ENCODE measurements at places on chromosomes 6 and 20.

- DNase-seq, result no peak
These were observed 107.2 kb upstream of the SIRPA start for GRCh38 chr20:1788044-1788443.

- DNase-seq, result no peak
These were observed 84.4 kb upstream of the SCAF8 start for GRCh38 chr6:154648888-154649205.

DNA sequence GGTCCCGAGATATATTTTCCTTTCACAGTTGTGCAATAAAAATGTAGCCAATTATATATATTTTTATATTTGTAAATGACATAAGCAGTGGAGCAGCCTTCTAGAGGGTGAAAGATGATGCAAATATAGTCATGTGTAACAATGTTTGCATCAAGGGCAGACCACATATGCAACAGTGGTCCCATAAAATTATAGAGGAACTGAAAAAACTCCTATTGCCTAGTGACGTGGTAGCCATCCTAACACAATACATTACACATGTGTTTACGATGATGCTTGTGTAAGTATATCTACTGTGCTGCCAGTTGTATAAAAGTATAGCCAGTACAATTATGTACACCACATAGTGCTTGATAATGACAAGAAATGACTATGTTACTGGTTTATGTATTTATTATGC, 162.8 kb downstream of the ZFAND3 start:
- no peak for DNase-seq

DNA sequence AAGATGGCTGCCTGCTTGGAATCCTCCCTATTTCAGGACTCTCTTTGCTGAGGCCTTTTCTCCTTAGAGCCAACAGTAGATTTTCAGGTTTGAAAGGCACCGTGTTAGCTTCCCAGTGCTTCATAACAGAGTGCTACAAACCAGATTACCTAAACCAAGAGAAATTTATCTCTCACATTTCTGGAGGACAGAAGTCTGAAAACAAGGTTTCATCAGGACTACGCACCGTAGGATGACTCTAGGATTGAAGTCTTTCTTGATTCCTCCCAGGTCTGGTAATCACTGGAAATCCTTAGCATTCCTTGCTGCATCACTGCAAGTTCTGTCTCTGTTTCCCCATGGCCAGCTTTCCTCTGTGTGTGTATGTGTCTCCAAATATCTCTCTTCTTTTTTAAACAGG, 508.4 kb upstream of the GJE1 start:
- DNase-seq, result no peak

- no peak for DNase-seq
These were observed 545.1 kb upstream of the GJE1 start for GRCh38 chr6:141587482-141588266.

- no peak for DNase-seq
These were observed 104.7 kb downstream of the JARID2 start for GRCh38 chr6:15350386-15351083.

DNA sequence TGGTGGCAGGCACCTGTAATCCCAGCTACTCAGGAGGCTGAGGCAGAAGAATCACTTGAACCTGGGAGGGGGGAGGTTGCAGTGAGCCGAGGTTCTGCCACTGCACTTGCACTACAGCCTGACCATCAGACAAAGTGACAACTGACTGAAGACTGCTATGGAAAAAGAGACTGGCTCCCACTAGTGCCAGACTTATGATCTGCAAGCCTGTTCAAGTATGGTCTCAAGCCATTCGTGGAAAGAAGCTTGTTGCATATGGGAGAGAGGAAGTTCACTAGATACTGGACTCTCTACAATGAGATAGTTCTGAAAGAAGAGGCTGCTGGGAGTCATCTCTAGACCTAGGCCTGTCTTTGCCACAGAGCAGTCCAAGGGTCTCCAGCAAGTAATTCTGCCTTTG, 26.7 kb downstream of the MDN1 start:
- no peak for DNase-seq

GRCh38 chr6:25165800-25166199, 113.4 kb upstream of the CARMIL1 start:
- no peak for DNase-seq

DNA sequence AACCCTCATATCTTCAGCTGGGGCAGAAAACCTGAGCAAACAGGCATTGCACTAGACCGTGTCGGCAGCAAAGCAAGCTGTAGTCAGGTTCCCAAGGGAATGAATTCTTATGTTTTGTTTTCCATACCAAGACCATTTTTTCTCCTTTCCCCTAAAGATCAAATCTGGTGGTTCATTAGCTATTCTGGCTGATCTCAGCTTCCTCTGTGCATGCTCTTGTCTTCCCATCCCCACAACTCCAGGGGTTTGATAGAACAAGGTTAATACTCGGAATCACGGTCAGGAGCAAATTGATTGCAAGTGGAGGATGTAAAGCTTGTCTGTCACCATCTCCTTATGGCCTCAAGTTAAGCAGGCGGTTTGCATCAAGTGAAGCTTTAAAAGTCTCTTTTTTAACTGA, 778.8 kb downstream of the KIF16B start:
- DNase-seq, result no peak

GRCh38 chr20:37774156-37774555, 80.3 kb downstream of the CTNNBL1 start:
- no peak for DNase-seq

DNA sequence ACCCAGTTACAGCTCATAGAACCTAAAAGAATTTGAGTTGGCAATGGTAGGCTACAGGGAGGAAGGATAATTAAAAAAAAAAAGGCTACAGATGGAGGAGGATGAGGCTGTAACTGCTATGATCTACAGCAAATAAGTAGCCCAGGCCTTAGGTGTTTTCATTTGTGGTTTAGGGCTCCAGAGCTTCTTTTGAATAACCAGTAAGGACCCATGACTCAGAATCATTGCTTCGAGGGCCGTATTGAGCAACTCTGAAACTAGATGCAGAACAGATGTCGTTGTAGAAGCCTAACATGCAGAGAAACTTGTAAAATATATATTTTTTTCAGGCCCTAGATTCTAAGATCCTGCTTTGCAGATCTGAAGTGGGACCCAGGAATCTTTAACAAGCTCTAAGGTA, 19.0 kb upstream of the ASIP start:
- no peak for DNase-seq

DNA sequence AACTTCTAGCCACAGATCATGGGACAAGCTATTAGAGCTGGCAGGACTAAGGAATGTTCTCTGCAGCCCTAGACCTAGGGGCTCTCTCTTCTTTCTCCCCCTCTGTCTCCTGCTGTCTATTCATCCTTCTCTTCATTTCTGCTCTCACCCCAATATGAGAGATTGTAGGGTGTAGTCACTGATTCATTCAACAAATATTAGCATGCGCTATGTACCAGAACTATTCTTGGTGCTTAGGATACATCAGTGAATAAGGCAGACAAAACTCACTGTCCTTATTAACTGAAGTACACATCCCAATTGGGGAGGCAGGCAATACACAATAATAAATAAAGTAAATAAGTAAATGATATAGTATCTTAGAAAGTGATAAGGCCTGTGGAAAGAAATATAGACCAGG, 14.7 kb upstream of the SIRPB2 start:
- DNase-seq, result no peak

GRCh38 chr20:15917283-15917682, 656.0 kb downstream of the KIF16B start:
- no peak for DNase-seq

DNA sequence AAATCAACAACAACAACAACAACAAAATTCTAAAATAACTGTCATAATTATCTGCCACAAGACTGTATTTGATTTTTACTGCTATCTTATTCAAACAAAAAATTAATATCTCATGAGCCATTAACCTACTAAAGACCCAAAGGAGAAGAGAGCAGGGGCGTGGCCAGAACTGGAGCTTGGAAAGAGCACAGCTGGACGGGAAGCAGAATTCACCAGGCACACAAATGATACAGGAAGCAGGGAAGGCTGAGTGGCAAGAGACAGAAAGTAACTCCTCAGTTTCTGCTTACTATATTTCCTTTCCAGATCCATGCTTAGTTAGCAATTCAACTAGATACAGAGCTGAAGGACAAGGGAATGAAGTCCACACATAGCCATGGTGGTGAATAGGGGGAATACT, 54.4 kb downstream of the FKBP5 start:
- no peak for DNase-seq

DNA sequence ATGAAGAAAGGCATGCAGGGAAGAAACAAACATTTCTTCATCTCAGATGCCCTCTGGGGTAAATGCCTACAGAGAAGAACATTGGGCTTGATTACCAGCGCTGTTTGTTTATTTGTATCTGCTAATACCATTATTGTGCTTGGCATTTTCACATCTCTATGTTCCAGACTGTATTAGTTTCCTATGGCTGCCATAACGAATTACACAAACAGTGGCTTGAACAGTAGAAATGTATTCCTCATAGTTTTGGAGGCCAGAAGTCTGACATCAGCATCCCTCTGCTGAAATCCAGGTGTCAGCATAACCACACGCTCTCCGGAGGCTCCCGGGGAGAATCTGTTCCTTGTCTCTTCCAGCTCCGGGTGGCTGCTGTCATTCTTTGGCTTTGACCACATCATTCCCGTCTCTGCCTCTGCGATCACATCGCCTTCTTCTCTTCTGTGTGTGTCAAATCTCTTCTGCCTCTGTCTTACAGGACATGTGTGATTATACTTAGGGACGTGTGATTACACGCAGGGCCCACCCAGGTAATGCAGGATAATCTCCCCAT, 241.6 kb upstream of the SUPT3H start:
- no peak for DNase-seq

- DNase-seq, result no peak
These were observed 11.7 kb downstream of the C20orf96 start for GRCh38 chr20:278607-279571.

- DNase-seq, result no peak
These were observed 372.7 kb upstream of the HSF2 start for GRCh38 chr6:122026582-122027369.

DNA sequence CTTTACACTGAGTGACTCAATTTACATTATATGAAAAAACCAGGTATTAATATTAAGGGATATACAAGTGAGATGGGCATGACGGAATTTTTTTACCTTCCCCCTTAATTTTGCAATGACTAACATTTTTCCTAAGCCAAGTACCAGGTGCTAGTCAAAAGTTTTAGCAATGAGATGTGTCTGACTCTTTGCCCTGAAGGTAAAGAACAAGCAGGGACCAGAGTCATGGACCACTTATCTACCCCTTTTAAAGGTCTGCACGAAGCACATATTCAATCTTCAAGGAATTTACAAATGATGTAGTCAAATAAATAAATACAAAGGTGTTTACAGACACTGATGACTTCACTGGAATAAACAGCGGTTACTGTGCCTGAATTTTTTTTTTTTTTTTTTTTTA, 1.4 kb downstream of the GLO1 start:
- no peak for DNase-seq

GRCh38 chr6:104064876-104065275, 794.8 kb downstream of the HACE1 start:
- no peak for DNase-seq

DNA sequence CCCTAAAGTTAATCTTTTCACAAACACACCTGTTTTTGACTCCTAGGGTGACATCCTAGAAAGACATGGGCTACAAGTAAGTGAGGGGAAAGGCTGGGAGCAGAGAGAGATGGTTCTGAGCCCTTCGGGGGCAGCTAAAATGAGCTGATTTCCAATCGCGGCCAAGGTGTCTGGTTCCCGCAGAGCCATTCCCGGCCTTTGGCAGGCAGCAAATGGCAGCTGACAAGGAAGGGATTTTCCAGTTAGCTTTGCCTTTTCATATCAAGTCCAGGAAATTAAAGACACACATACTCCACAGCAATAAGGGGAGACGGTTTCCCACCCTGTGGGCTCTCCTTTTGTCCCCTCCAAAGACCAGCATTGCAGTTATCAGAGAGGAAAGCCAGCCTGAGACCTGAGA, 228.5 kb downstream of the ZMYND8 start:
- DNase-seq, result no peak

DNA sequence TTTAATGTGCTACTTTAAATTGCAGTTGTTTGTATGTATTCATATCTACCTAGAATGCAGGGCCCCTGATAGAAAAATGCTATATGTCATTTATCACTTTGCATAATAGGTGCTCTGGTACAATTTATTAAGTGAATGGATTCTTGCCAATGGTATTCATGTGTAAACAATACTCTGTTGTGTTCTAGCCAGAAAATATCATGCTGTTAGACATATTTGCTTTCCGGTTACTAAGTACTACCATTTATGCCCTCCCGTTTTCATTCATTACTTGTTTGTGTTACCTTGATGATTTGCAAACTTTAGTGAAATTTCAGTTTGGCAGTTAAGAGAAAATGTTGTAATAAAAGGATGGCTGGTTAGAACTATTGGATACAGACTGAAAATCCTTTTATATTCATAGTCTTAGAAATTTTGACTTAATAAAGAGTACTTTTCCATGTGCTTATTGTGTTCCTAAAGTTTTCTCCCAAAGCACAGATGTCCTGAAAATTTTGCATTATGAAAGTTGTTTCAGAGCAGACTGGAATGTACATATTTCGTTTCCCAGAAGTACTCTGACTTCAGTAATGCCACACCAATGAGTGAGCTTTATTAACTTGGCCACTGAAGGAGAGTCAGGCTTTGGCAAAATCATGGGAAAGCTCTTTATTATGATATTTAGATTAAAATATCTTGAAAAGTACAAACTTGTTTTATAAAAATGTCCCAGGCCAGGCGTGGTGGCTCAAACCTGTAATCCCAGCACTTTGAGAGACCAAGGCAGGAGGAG, 31.5 kb downstream of the RPF2 start:
- no peak for DNase-seq

- DNase-seq, result no peak
These were observed 50.9 kb upstream of the CCDC28A start for GRCh38 chr6:138722425-138723371.

DNA sequence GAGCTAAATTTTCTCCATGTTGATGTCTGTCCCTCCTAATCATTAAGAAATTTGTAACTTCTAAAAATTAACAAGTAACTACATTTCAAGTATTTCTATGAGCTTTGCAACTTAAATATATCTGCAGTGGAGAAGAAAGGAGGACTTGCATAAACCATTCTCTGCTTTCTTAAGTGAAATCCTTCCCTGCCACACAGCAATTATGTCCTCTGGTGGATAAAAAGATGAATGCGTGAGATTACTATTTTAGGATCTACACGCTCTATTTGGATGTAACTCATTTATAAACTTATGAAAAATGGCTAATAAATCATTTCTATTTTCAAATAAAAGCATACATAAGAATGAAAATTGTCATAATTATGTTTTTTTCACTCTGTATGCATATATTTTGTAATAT, 338.0 kb upstream of the PTCHD4 start:
- DNase-seq, result no peak

DNA sequence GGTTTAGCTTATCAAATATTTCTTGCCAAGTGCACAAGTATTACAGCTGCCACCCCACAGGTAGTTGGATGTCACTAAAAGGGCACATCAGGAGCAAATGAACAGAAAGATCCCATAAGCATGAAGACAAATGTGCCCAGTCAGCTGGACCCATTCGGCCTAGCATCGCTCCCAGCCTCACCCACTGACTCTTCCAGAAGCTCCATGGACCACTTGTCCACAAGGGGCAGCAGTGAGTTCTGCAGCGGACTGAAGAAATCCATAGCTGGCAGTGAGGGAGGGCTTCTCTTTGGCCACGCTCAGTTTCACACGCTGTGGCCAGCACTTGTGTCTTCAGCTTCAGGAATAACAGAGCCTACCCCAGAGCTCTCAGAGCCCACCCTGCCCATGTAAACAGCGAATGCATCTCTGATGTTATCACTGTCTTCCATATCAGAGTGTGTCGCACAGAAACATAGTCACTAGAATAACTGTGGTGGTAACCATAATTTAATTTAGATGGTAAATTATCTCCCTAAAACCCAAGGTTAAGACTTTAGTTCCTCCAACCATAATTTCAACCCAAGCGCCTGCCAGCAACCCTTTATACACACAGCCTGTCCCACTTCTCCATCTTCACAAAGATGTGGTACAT, 15.8 kb downstream of the CGA start:
- no peak for DNase-seq

GRCh38 chr20:59318201-59318790, 17.9 kb downstream of the EDN3 start:
- DNase-seq, result no peak
